ENCODE measurements at places on chromosomes 11 and 22.
A peak's percentile ranks its signal among the peaks of the same experiment; 100 is the strongest.

DNA sequence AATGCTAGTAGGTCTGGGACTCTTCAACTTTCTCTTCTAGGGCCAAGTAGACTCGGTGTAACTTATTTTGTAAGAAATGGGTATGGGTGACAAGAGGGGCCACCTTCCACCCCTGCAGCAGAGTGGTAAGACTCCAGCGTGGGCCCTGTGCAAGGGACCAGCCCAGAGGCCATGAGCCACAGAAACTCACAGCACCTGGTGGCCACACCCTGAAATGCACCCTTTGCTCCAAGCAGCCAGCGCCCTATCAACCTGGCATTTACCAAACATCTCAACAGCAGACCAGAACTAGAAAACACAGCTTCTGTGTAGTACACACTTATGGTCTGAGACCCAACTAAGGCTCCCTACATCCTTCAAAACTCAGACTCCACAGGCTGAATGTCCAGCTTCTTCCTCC, 5.7 kb downstream of the CDCA5 start:
- peak; percentile 68 for DNase-seq

DNA sequence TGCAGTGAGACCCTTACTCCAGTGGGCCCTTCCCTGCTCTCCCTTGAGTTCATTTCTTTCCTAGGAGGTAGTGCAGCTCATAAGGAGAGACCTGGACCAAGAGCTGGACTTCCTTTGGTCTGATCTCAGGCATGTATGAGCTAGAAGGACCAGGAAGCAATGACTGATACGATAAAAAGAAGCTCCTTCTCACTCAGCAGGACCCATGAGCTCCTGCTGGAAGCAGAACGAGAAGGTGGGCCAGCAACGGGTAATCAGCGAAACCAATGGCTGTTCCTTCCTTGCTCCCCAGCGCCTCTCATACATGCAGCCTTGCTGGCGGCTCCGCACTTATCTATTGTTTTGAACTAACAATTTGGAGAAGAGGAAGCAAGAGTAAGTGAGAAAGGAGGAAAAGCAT, 56.8 kb downstream of the RPUSD4 start:
- DNase-seq, result no peak

DNA sequence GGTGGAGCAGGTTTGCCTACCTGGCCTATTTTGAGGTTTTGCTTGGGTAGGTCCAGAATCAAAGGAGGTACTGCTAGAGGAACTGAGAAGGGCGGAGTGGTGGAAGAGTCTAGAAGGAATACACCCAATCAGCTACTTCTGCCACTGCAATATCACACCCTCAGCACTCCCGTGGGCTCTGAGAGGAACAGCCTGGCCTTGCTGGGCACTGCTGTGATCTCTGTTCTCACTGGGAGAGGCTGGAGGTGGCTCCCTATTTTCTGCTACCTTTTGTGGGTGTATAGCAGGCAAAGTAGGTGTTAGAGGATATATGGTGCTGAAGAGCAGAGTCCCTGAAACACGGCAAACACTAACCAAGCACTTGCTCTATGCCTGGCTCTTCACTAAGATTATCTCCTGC, 25.0 kb upstream of the IGSF22 start:
- no peak for DNase-seq

DNA sequence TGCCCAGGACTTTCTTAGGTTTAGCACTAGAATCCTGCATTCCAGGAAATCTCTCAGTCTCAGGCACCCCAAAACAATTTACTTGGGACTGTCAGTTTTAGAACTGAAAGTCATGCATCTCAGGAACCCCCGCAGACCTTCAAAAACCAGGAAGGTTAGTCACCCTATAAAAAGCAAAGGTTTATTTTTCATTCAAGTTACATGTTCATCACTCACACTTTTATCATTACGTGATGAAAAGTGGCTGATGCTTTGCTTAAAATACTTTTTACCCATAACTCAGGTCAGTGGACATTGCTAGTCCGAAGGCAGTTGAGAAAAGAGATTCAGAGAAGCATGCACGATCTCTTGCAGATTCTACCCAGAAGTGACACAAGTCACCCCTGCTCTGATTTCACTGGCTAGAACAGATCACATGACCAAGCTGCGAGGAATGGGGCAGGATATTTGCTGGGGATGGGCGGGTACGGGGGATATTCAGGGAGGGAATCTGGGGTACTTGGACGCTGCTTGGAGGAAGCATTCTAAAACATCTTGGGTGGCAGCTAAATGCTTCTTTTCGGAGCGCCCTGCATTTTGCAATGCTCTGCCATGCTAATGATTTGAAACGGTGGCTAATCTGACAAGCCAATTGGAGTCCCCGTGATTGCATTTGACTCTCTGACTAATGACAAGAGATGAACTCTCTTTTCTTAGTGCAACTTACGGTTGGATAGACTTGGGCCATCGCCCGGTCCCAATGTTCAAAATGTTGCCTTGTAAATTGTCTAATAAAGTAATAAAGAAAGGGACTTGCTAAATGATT, 110.2 kb downstream of the MIAT start:
- DNase-seq, result no peak

- no peak for DNase-seq
Observed at GRCh38 chr11:8026982-8027381, 39.8 kb downstream of the EIF3F start.

All from GM13977 (cell line).